ENCODE measurements at places on chromosomes 4 and X. TPM values are rescaled to one million over a fixed set of nuclear protein-coding genes. Genes with fewer than 3 reads are reported as not detected.

FREM3 gene
- not detected for total RNA-seq

SLC6A8 gene
- total RNA-seq = 270 TPM

- no peak for DNase-seq
These were observed 74.3 kb downstream of the WFS1 start for GRCh38 chr4:6343939-6344408.

GRCh38 chrX:39238006-39238405 is 436.7 kb downstream of the MID1IP1 start:
- no peak for DNase-seq

GRCh38 chr4:39655876-39656275 is 17.2 kb upstream of the SMIM14 start:
- DNase-seq = no peak

ADGRL3 gene
- total RNA-seq = 5.2 TPM

DNA sequence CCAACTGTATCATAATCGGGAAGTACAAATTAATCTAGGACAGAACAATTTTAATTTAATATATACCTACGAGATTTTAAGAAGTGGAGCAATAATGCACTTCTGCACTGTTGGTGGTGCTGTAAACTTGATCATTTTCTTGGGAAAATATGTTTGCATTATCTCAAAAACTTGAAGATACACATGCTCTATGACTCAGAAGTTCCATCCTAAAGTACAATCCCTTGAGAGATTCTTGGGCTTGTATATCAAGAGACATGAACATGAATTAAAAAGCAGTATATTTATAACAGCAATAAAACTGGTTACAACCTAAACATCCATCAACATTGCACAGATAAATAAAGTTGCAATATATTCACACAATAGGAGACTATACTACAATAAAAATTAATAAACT is 168.8 kb downstream of the CLCN4 start:
- DNase-seq = no peak

DNA sequence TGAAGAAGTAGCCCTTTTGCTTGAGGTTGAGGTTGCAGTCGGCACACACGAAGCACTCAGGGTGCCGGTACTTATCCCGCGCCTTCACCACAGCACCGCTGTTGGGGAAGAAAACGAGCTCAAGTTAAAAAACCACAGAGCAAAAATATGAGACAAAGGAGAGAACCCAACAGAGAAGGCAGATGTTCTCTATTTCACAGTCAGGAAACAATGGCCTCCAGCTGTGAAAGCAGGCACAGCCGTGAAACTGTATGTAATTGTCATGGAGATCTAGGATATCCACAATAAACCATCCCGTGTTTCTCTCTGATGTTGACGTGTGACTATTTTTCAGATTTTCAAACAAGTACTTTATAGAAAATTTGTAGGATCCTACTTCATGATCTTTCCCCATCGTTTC is 30.9 kb upstream of the CCDC110 start:
- DNase-seq = no peak

- no peak for DNase-seq
These were observed 31.7 kb upstream of the ZNF41 start for GRCh38 chrX:47514533-47515235.

DNA sequence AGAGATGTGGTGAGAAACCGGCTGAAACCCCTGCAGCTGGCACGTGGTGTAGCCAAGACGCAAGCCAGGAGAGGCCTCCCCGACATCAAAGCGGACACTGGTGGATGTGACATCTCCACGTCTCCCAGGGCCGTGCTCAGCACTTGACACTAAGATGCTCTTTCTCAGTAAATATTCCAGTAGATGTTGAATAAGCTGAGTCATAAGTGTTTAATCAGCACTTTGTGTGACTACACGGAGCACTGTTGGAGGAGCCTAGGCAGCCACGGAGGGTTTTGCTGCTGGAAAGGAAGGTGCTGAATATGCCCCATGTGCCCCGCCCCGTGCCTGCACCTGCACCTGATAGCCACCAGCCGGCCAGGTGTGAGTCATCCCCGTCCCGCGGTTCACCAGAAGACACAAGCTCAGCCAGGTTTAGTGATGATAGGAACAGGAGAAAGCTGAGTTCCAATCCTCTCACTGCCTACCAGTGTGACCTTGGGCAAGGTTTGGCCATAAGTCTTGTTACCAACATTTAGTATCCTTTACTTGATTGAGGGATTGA is 29.0 kb upstream of the C4orf50 start:
- no peak for DNase-seq

CT55 gene
- not detected for total RNA-seq

DNA sequence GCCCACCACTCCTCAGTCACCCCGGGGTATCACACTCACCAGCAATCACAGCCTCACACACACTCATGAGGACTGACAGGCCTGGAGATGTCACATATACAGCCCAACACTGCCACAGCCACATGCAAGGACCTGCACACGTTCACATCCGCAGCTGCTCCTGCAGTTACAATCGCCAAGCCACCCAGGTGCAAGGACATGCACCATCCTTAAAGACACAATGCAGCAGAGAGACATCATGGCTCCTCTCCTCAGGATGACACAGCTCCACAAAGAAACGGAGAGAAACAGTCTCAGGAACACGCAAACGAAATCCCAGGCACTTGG is 1.1 kb downstream of the PCSK1N start:
- no peak for DNase-seq

GRCh38 chr4:37983951-37984350 is 23.8 kb downstream of the PTTG2 start:
- DNase-seq = no peak

DNA sequence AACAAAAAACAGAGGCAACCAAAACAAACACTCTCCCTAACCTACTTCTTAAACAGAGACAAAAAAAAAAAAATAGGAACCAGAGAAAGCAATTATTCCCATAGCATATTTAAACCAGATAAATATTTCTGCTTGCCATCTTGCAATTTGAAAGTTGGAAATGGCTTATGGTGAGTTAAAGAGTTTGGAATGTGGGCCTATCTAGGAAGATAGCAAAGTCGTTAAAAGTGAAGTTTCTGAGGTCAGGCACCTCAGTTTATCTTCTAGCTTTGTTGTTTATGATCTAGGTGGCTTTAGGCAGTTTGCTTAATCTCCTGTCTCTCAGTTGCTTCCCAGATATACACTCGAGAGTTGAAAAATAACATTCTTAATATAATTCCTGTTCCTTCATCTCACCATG is 284.2 kb downstream of the KCNIP4 start:
- DNase-seq = no peak

FOXR2 gene
- total RNA-seq = not detected

GRCh38 chr4:123659730-123660129 is 263.1 kb downstream of the SPRY1 start:
- no peak for DNase-seq

GRCh38 chrX:20147561-20147960 is 5.9 kb upstream of the EIF1AX start:
- DNase-seq = no peak

DNA sequence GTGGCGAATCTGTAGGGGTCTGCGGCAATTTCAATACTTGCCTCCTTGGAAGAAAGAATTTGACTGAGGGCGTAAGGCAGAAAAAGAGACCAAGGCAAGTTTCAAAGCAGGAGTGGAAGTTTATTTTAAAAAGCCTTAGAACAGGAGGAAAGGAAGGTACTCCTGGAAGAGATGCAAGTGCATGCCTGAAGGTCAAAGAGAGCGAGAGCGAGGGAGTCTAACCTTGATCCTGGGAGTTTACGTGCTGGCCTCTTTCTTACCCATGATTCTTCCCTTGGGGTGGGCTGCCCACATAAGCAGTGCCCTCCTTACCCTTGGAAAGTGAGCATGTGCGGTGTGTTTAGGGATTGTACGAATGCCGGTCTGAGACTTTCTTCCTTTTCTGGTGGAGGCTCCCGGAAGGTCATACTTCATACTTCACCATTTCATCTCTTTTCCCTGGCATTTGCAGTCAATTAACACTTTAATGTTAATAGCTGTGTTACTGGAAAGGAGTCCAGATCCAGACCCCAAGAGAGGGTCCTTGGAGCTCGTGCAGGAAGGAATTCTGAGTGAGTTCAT is 40.0 kb downstream of the ARSD start:
- DNase-seq = no peak

DNA sequence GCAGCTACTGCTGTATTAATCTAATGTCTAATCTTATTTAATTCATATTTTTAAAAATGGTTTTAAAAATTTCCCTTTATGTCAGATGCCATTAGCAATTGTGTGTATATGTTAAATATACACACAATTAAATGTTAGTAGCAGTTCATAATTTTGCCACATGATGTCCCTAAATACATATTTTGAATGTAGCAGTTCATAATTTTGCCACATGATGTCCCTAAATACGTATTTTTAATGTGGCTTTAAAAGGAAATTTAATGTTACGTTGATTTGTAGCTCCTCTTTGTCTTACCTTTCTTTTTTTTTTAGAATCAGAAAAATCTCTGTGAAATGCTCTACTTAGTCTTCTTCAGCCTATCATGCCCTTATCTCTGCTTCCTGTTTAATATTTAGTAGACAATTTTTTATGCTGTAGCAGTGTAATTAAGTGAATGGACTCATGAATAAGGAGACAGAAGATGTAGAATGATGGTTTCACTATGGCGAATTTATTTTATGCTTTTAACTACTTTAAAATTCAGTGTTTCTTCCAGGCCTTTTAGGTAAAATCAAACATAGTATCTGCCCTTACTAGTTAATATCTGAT is 26.1 kb downstream of the RBM46 start:
- no peak for DNase-seq

DNA sequence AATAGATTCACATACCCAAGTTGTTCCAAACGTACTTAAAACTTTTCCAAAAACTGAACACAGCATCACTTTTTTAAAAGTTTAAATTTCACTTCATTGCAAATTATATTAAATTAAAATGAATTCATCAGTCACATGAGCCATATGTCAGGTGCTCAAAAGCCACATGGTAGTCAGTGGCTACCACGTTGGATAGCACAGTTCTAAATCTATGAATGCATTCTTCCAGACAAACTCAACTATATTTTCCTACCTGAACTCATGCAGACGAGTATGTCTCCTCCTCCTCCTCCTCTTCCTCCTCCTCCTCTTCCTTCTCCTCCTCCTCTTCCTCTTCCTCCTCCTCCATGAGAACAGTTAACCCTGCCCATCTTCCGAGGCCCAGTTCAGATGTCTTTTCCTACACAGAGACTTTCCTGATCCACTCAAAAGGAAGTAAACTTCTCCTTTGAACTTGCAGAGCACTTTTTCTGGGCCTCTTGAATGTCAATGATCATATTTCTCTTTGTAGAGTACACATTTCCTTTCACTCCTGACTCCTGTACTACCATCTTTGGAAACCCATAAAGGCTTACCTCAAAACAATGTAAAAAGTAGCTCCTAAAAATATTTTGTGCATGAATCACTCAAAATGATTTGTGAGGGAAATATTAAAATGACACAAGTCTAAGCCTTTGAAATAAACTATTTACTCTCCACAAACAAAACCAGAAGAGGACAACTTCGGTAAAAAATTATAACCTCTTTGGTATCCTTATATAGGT is 172.6 kb downstream of the AMELX start:
- DNase-seq = no peak

All from left colon (tissue), 2 donors.